NCI-H526 treated with DMSO at 0.1 percent for 48 hours (cell line): ENCODE measurements at places on chromosomes 5 and 9.

- DNase-seq = no peak
These were observed 74.9 kb upstream of the VCAN start for GRCh38 chr5:83396662-83397061.

DNA sequence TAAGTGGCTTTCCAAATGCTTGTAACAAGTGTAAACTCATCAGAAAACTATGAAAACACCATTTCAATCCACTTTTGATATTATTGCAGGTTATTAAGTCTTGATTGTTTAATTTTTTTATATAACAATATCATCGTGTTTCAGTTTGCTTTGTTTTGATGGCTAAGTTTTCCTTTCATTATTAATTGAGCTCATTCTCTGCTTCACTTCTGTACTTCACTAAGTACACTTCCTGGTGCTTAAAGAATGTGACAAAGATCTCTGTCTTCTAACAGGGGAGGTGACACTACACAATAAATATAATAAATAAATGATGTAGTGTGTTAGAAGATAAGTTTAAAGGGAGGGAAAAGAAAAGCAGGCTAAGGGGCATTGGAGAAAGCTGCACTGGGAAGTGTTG is 13.0 kb upstream of the RAD23B start:
- no peak for DNase-seq

DNA sequence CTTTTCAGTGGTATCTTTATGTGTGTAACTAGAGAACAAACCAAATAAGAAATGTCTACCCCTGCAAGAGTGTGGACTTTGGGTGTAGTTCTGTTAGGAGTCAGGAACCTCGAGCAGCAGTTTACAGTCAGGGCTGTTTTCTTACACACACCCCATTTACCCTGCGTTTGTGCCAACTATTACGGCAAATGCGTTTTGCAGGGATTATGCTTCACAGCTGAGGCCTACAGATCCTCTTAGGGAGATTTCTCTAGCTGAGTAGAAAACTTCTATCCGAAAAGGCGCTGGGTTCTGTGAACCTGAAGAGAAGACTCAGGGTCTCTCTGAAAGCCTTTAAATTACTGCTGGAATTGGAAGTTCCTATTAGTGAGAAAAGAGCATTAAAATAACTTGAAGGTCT is 51.4 kb downstream of the ACER2 start:
- no peak for DNase-seq

DNA sequence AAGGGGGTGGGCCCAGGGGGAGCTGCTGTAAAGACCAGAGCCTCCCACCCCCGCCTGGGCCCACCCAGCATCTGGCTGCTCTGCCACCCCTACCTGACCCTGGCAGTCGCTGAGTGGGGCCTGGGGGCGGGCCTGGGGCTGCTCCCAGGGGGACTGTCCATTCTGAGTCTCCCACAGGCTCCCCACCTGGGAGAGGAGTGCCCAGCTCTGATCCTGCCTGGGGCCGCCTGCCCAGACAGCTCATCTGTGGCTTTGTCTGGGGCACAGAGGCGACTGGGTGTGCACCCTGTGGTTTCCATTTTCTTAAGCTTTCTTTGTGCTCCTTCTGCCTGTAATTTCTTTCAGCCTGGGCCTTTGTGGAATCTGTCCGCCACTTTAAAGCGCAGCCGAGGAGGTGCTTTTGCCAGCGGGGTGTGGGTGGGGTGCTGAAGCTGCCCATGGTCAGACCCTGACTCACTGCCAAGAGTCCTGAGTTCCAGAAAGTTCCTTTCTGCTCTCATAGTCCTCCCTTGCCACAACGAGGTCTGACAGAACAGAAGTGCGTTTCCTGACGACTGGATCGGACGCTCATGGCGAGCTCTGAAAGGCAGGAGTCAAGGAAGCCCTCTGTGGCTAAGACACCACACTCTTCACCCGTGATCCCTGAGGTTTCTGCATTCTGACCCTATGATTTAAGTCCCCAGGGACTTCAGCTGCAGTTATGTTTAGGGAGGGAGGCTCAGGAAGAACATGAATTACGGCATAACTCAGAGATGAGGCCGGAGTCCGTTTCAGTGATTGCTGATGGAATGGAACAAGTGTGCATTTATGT is 225.0 kb downstream of the FANCC start:
- DNase-seq = no peak

DNA sequence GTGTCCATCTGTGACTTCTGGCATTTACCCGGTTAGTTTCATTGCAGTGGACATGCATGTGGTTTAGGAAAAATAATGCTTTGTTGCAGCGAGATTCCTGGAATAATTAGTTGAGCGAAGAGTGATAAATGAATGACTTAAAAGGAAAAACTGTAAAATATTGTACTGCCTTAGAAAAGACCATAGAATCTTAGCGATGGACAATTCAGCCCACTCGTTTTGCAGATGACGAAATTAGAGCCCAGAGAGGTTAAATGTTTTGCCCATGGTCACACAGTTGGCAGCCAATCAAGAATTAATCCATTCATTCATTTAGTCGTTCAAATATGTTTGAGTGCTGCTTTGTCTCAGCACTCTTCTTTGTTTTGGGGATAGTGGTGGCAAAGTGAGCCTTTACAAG is 107.9 kb downstream of the ARHGAP26 start:
- no peak for DNase-seq

- no peak for DNase-seq
These were observed 252.7 kb downstream of the AP3B1 start for GRCh38 chr5:78041805-78042204.

DNA sequence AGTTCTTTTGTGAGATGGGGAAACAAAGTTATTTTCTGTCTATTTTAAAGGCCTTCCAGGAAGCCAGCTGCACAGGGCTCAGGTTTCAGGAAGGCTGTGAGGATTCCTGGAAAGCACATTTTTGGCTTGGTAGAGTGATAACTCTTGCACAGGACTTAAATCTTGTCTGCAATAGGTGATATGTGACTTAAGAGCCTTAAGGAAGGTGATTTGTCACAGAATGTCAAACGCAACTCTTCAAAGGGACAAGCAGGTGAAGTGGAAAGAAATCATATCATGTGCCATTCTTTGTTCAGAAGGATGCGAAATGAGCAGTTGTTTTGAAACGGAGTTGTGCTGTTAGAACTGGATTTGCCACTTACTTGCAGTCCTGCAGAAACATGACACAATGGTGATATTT is 459.3 kb downstream of the MAT2B start:
- DNase-seq = no peak

- no peak for DNase-seq
These were observed 34.0 kb downstream of the ZNF474 start for GRCh38 chr5:122163121-122164069.

- DNase-seq = no peak
These were observed 36.4 kb downstream of the GLT6D1 start for GRCh38 chr9:135602789-135603481.

DNA sequence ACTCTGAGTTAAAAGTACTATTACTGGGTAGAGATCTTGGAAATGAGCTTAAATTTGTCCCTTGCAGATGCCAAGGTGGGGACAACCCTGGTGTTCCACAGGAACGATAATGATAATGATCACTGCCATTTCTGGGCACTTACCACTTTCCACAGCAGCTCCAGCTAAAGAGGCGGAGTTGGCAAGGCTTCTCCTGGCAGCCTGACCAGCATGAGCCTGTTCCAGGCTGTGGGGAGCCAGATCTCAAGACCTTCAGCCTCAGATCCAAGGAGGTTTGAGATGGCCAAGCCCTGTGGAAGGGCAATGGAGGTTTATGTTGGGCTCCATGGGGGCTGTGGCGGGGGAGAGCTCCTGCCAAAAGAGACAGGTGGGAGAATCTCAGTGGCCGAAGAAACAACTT is 244.9 kb upstream of the MVB12B start:
- DNase-seq = no peak

DNA sequence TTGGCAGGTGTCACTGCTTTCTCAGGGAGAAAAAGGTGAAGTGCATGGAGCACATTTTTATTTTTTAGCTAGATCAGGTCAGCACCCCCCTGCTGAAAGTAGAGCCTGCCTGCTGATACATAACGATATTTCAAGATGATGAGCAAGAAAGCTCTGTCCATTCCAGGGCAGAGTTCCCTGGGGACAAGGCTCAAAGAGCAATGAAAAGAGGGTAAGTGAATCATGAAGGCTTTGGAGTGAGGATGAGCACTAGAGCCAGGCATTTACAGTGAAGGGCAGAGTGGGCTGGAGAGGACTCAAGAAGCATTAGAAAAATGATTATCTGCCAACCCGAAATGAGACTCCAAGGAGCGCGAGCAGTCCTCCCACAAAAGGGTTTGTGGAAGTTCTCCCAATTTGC is 345.7 kb downstream of the TLE4 start:
- no peak for DNase-seq

DNA sequence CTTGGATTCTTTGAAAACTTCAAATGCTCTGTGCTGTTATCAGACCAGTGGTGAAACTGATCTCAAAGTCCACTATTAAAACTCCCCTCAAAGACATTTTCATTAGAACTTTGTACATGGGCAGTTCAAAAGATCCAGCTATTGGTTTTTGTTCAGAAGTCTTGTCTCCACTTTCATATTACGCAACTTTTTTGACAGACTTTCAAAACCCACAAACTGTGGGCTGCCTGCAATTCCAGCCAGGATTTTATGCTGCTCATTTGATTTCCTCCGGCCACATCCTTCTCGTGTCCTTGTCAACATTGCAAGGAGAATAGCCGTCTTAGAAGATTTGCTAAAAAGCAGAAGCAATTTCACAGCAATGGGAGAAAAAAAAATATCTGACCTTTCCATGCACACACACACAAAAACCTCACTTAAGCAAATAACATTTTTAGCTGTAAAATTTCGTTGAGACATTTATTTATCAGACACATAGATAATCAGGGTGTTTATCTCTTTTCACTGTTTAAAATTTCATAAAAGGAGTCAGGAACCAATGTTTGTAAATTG is 1990.5 kb downstream of the MAT2B start:
- no peak for DNase-seq

GRCh38 chr5:35990520-35990919 is 670 bp downstream of the UGT3A1 start:
- no peak for DNase-seq

DNA sequence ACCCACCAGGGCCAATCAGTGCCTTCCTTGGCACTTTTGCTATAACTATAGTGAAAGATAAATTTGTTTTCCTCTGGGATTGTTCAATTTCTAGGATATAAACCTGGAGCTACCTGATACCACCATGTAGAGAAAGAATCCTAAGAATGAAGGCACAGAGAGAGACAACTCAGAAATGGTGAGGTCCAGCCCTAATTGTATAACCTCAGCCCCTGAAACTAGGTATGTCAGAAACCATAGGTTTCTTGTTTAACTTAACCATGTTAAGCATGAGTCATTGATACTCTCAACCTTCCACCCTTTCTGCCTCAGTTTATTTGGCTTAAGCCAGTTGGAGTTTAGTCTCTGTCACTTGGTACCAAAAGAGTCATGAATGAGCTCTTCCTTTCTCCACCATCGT is 4.6 kb upstream of the SPZ1 start:
- DNase-seq = no peak

DNA sequence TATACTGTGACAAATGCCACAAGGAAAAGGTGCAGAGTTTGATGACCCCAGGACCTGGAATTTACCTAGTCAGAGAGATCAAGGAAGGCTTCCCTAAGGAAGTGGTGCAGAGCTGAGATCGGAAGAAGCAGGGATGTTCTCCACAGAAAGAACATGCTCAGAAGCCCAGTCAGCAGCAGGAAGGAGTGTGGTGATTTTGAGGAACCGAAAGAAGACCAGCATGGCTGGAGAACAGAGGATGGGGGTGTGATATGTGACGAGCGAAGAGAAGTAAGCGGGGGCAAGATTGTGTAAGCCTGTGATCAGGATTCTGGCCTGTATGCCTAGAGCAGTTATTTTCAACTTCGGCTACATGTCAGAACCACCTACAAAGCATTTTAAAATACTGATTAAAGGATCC is 18.7 kb upstream of the PIK3R1 start:
- DNase-seq = no peak

GRCh38 chr5:36272136-36272690 is 29.5 kb downstream of the RANBP3L start:
- DNase-seq = no peak

- DNase-seq = no peak
These were observed 81.9 kb downstream of the APBA1 start for GRCh38 chr9:69590266-69590665.

GRCh38 chr5:7873216-7873615 is 4.3 kb downstream of the MTRR start:
- peak; percentile 59 for DNase-seq

DNA sequence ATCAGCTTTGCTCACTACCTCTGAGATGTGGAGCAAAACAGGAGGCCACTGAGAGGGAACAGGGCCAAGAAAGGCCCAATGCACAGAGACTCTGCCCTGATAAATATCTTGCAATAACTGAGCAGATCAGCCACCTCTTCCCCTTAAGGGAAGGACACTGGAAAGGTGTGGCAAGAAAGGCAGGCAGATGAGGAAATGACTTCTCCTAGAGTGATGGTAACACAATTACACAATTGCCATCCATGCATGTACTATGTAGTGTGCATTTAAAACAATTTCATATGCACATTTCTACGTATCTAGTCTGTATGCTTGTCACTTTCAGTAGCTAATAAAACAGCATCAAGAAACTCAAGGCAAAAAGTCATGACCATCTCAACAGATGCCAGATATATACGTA is 322.5 kb downstream of the DRD1 start:
- no peak for DNase-seq

DNA sequence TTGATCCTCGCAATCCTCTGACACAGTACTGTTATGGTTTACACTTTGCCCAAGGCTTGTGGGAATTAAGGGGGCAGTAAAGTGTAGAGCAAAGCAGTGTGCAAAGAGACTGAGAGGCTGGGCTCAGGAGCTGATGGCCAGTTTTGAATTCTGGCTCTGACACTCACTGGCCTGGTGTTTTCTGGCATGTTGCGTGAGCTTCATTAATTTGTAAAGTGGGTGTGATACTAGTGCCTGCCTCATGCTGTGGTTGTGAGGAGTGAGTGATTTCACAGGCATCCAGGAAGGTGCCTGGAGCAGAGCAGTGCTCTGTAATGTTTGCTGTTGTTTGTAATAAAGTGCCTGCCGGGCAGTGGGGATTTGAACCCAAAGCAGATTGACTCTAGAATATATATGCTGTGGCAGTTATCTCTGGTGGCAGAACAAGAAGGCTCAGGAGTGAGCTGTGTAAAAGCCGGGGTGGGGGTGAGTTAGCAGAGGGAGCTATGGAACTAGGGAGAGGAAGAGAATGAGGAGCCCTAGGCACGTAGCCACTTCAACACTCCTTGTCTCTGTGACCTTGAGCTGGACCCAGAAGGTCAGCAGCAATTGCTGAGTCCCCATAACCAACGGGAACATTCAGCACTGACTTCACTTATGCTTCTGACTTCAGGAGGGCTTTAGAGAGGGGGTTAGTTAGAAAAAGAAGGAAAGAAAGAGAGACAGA is 108.5 kb downstream of the DOCK2 start:
- no peak for DNase-seq

DNA sequence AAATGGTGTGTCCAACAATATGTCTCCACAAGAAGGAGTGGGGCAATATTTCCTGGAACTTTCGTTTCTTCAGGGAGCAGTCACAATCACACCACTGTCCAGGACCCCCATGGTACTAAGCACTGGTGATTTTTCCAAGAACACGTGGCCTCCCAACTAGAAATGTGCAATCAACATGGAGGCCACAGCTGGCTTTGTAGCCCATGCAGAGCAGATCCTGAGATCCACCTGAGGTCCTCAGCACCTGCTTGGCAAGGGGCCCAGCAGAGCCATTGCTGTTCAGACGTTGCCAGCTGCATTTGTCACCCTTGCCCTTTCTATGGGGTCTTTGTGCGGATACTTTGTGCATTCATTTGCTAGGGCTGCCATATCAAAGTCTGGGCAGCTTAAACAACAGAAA is 334.5 kb upstream of the IRX4 start:
- DNase-seq = no peak

- DNase-seq = no peak
These were observed 614.5 kb downstream of the MAT2B start for GRCh38 chr5:164119806-164120447.

GRCh38 chr9:128124873-128125579 is 2.5 kb downstream of the PTGES2 start:
- no peak for DNase-seq
